ELF-1 (cell line): ENCODE measurements at places on chromosomes 6 and 20.

DNA sequence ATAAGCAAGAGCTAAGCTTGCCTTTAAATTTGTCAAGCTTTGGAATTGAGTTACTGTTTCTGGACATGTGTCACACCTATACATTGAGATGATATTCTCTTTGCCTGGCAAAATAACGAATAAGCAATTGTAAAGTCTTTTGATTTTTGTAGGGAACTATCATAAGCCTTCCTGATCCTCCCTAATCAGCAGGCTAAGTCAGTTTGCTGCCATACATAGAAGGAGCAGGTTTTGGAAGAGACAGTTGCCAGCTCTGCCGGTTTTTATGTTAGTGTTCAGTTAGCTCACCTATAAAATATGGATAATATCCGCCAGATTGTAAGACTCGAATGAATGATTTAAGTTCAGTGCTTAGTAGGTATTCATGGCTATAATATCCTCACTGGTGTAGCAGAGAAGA, 34.4 kb upstream of the BCAS1 start:
- no peak for DNase-seq

DNA sequence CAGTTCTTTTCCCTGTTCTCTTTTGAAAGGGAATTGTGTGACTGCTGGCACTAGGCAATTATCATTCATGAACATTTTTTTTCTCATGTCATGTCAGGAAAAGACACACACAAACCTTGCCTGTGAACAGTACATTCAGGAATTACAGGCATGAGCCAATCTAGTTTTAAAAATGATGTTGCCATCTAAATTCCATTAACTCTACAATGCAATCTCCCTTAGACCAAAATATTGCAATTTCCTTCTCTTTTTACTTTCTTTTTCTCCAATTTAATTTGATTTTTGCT, 127.5 kb upstream of the STMND1 start:
- no peak for DNase-seq

DNA sequence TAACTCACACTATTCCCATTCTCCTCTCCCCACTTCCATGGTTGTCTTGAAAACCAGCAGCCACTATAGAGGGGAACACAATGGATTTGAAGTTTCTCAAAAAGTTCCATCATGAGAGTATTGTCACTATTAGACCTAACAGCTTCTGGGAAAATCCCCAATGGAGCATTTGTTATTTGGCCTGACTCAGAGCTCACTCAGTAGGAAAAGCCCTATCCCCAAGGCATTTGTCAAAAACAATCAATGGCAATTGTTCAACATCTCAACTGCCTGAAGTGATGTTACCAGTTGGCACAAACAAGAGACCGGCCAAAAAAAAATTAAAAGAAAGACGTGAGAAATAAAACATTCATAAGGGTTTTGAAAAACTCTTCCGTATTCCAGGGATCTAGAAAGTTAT, 98.8 kb downstream of the MYLK4 start:
- no peak for DNase-seq

DNA sequence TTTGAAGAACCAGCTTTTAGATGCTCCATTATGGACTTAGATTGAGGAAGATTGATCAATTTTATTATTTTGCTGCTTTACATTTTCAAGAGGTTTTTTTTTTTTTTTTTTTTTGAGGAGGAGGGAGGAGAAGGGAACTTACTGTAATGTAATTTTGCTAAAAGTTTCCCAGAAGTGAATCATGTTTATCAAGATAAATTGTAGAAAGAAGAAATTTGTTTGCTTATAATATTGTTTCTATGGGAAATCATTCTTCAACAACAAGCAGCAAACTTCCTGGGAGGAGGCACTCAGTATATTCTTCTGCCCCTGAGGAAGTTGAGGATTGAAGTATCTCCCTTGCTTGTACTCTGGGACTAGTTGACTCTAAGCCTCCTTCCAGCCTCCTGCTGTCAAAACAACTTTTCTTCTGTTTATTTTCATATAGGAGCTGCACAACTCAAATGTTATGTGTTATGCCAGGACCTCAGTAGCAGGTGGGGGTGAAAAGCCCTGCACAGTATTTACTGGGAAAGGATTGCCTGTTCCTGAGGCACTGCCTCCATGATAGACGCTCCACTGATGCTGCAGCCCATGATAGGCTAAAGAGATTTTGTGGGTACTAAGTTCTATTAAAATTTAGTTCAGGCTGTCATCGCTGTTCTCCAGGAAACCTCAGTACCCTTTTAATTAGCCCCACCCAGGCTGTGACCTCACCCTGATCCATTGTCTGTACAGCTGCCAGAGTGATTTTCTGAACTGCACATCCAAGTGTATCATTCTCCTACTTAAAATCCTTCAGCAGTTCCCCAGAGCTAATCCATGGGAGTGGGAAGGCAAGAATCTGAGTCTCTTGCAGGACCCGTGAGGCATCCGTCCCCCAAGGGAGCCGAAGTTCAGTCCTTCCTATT, 51.9 kb downstream of the CARMIL1 start:
- no peak for DNase-seq

DNA sequence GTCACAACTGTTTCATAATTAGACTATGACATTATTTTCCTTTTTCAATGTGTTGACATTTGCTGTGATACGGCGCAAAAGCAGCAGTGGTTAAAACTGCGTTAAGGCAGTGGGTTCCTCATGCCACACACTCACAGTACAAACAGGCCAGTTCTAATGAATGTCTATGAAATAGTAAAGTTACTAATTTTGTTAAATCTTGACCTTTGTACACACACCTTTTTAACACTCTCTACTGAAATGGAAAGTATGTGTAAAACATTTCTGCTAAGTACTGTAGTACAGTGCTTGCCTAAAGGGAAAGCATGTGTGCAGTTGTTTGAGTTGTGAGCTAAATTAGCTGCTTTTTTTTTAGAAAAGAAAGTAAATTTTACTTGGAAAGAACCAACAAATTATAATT, 60.3 kb downstream of the CDS2 start:
- no peak for DNase-seq

GRCh38 chr6:21970569-21971300, 326.1 kb downstream of the PRL start:
- no peak for DNase-seq

DNA sequence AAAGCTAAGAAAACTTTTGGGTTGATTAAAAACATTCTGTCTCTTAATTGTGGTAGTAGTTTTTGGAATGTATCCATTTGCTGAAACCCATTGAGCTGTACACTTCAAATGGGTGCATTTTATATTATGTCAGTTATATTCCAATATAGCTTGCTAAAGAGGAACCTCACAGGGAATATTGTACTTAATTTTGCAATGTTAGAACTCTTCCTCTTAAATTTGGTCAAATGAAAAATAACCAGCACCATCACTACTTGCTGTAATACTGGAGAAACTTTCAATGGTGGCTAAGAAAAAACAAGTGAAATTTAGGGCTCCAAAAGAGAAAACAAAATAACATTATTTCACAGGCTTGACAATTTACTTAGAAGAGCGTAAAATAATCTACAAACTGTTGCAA, 651.5 kb downstream of the MAFB start:
- DNase-seq = no peak

DNA sequence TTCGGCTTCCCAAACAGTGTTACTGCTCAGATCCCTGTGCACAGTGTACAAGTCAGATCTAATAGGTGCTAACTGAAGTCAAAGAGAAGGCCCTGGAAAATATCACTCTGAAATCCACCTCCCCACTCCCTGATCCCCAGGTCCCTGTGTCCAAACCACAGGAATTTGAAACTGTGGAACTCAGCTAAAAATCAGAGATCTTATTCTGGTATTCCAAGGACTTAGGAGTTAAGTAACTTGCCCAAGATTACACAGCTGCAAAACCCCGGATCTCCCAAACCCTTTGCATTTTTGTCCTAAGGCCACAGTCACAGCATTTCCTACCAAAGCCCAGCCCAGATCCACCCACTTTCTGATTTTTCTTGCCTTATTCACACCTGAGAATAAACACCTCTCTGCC, 32.3 kb upstream of the SLC23A2 start:
- DNase-seq = no peak

- no peak for DNase-seq
Observed at GRCh38 chr6:4776493-4777393, 539 bp downstream of the CDYL start.

DNA sequence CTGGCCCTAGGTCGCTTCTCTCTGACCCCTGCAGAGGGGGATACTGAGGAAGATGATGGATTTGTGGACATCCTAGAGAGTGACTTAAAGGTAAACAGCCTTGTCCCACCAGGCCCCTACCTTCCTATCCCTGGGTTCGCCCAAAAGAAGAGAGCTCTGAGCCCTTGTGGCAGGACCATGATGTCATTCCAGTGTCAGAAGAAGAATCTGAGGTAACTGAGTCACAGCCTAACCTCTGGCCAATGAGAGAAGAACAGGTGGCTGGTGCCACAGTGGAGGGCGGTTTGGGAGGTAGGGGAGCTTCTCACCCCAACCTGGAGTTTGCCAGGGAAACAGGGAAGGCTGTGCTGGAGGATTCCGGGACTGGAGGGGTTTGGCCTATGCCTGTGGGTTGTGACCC, 5.2 kb downstream of the CDC25B start:
- DNase-seq = no peak

DNA sequence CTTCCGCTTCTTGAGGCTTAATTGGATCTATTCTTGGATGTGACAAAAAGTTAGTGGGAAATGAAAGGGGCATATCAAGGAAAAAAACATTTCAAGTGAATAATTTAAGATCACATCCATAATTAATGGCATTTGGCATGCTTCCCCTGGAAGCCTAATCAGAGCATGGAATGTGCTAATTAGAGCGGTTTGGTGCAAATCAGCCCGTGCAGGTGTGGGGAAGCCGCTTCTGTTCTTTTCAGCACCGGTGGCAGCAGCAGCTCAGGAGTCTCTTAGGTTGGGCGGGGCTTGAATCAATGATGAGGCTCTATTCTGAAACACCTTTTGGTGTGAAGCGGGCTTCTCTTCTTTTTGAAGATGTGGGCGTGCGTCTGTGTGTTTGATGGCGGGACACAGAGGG, 301.2 kb downstream of the LRFN2 start:
- DNase-seq = peak; percentile 36

DNA sequence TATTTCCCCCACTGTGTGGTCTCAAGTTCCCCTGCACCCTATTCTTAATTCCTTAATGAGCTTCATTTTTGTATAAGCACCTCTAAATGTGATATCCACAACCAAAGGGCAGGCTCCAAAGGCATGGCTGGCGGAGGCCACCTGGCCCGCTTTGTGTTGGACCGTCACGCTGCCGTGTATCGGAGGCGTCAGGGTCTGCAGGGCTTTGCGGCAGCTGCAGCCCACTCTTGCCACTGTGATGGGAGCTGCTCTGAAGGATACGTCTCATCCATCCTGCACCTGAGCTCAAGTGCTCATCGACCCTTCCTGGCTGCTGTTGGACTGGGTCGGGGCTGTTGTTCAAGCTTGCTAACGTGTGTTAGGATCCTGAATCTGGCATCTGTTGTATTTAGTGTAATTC, 177.6 kb downstream of the ARID1B start:
- no peak for DNase-seq

GRCh38 chr6:116111552-116112528, 11.2 kb downstream of the NT5DC1 start:
- DNase-seq = peak; percentile 27

DNA sequence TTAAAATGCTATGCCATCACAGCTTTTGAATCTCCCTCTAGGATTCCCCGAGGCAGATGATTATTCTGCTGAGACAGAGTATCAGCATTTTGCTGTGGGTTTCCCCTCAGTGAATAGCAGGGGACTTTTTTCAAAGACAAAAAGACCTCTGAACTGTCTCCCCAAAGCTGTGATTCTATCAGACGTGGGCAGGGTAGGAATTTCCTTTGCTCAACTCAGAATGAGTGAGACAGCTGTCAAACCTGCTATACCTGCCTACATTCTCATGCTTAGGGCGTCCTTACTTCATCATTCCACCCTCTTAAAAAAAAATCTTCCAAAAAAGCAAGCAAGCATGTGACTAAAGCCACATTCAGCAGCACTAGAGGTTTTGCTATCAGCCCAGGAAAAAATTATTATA, 147.6 kb upstream of the FAM83B start:
- peak; percentile 72 for DNase-seq

- peak; percentile 49 for DNase-seq
Observed at GRCh38 chr20:26209171-26209941, 512.7 kb upstream of the ZNF337 start.

DNA sequence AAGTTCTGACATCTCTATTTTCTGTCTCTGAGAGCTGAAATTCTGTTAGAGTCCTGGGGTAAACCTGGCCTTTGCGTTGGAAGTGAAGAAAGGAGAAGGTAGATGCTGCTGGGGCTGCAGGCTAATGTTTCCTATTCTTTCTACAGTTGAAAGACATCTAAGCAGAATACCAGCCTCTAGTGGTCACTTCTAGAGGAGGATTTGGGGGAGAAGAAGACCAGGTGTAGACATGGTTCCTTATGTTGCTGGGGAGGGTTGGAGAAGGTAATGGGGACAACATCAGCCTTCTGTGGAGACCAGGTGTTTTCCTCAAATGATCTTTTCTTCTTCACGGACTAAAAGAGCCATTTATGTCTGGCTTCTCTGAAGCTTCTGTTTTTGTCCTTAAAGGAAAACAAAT, 62.6 kb downstream of the BTBD3 start:
- DNase-seq = no peak

GRCh38 chr6:43128926-43129325, 42.1 kb upstream of the SRF start:
- no peak for DNase-seq

- DNase-seq = no peak
Observed at GRCh38 chr6:107421696-107422256, 37.6 kb downstream of the PDSS2 start.

DNA sequence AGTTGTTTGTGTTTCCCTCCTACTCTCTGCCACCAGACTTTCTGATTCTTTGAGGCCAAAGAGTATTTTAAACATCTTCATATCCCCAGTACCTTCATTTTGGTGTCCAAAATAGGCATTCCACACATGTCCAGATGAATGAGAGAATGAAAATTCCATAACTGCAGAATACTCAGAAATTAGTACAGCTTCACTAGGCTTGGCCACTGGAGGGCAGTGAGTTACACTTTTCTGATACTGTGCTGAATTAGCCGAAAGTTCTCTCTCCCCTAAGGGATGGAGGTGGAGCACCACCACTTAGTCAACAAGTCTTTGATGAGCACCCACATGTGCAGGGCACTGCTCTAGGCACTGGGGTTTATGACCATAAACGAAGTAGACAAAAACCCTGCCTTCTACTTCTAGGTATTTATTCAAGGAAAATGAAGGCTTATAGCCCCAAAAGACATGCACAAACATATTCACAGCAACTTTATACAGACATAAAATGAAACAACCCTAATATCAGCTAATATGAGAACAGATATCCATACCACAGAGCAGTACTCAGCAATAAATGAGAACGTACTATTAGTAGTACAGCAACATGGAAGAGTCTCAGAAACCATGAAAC, 46.1 kb upstream of the TMEM217 start:
- no peak for DNase-seq

- peak; percentile 78 for DNase-seq
Observed at GRCh38 chr6:157769776-157770426, 53.1 kb upstream of the SNX9 start.

- DNase-seq = peak; percentile 46
Observed at GRCh38 chr20:37194621-37195417, 15.5 kb upstream of the MROH8 start.

GRCh38 chr6:159378411-159379328, 209.5 kb downstream of the FNDC1 start:
- no peak for DNase-seq
